ENCODE measurements at places on chromosomes 16 and 17. TPM values are rescaled to one million over a fixed set of nuclear protein-coding genes. Genes with fewer than 3 reads are reported as not detected.

GRCh38 chr16:27408012-27408601 lies 6.1 kb downstream of the IL21R start:
- DNase-seq: no peak

GRCh38 chr17:57080718-57081117 lies 4.3 kb upstream of the AKAP1 start:
- DNase-seq: no peak

DNA sequence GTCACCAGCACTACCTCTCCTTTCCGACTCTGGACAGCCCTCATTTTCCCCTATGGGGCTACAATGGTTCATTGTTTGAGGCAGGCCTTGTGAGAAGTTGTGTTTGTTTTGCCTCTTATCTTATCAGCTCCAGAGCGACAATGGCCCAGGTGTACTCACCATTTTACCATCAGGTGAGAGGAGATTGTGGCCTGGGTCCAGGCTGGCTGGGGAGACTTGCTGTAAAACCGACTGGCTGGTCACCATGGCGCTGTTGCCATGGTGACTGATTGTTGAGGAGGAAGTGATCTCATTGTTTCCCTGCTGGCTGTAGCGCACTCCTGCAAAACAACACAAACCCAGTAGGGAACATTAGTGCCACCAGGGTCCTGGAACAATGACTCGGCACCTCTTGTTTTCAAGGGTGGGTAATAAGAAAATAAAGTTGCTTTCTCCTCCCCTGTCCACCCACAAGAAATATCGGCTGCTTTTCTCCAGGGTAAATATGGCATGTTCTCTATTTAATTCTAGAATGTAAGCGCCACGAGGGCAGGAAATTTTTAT lies 34.4 kb downstream of the HNF1B start:
- DNase-seq: no peak

GRCh38 chr16:88672776-88673175 lies 9.9 kb upstream of the MVD start:
- DNase-seq: no peak

DNA sequence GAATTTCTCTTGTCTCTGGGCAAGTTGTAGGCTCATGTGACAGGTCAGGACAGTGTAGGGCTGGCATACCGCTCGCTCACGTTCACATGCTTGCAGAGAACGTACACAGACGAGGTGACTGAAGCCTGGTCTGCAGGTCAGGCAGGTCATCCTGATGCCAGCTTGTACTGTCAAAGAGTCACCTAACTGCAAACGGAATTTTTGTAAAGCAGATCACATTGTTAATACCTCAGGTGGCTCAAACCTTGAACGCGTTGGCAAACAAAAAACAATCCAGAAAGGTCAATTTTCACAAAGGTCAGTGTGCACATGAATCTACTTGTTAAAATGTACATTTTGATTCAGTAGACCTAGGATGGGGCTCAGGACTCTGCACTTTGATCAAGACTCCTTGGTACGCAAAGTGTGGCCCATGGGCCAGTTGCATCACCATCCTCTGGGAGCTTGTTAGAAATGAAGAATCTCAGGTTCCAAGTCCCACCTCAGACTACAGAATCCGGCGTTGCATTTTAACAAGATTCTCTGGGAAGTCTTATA lies 28.6 kb downstream of the ANKRD40 start:
- no peak for DNase-seq

- no peak for DNase-seq
Observed at GRCh38 chr17:50596191-50597037, 35.9 kb downstream of the CACNA1G start.

- DNase-seq: no peak
Observed at GRCh38 chr17:9224485-9224884, 203.2 kb downstream of the NTN1 start.

Gene PDE6G
- 1.0 TPM for polyA plus RNA-seq

Gene SLC47A1
- not detected for polyA plus RNA-seq

Gene PPP1R1B
- not detected for polyA plus RNA-seq

Gene DRC3
- polyA plus RNA-seq: 0.77 TPM

Gene CDT1
- 1.2 TPM for polyA plus RNA-seq

Measured in AG04450 (cell line).